CD8-positive, alpha-beta memory T cell (primary cell): ENCODE measurements at places on chromosomes 7 and 10. TPM values are rescaled to one million over a fixed set of nuclear protein-coding genes. Genes with fewer than 3 reads are reported as not detected.

DYDC2 gene
- not detected for total RNA-seq

- no peak overlapping the region for H3K4me3 ChIP-seq
- H3K4me1 ChIP-seq = no peaks in the 10 kb centered on the region
- H3K36me3 ChIP-seq = no peaks in the 10 kb centered on the region
Measured at GRCh38 chr7:50513166-50513871, 51.9 kb downstream of the DDC start.

DNA sequence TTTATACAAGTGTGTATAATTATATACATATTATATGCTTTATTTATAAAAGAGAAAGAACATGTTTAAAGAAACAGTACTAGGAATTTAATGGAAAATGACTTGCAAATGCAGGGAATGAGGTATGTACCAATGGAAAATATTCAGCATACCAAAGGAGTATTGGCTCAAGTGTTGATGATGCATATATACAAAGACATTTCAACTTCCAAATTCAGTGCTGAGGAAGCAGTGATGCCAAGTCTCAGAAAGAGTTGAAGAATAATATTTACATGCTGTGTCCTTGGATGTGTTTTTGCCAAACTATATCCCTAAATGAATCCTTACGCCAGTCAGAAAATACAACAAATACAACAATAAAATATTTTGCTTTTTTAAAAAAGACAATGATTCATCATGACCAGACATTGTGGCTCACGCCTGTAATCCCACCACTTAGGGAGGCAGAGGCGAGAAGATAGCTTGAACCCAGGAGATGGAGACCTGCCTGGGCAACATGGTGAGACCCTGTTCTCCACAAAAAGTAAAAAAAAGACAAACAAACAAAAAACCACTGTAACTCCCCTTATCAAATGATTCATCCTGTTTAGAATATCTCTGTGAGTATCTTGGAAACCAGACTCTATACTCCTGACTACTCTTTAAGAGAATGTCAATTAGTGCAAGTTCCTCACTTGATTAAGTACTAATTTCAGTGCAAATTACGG is 157.2 kb downstream of the CHRM2 start:
- DNase-seq = no peak
- no peaks in the 10 kb centered on the region for H3K27me3 ChIP-seq
- H3K36me3 ChIP-seq = no peaks in the 10 kb centered on the region
- H3K4me3 ChIP-seq = no peak overlapping the region
- no peak overlapping the region for H3K27ac ChIP-seq

- H3K36me3 ChIP-seq = no peaks in the 10 kb centered on the region
- DNase-seq = no peak
- no peak overlapping the region for H3K4me3 ChIP-seq
- H3K27me3 ChIP-seq = no peaks in the 10 kb centered on the region
- peaks cover 10% of the 10 kb centered on the region for H3K4me1 ChIP-seq
- no peak overlapping the region for H3K27ac ChIP-seq
Measured at GRCh38 chr10:94549221-94549620, 3.6 kb downstream of the HELLS start.

VAX1 gene
- not detected for total RNA-seq

DNA sequence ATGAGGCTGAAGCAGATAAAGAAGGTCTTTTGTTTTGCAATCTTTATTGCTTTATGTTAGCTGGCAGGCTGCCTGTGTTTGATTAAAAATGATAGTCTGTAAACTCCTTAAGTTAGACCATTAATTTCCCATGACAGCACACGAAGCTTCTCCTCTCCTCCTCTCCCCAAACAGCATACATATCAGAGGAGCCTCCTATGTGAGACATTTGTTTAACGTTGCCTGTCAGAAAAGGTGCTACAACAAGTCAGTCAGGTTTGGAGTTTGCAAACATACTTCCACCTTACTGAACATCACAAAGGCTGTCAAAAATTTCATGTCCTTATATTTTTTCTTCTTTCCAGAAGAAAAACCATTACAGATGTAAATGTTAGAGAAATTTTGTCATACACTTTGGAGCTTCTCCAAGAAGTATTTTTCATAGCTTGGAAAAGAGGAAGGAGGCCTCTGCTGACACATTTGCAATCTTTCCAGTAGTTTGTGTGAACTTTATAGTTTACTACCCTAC is 393.1 kb downstream of the EXOC4 start:
- no peaks in the 10 kb centered on the region for H3K27me3 ChIP-seq
- H3K36me3 ChIP-seq = no peaks in the 10 kb centered on the region
- no peak overlapping the region for H3K27ac ChIP-seq

GRCh38 chr10:3886191-3886590 is 101.2 kb upstream of the KLF6 start:
- H3K4me1 ChIP-seq = peaks cover 16% of the 10 kb centered on the region
- no peak overlapping the region for H3K4me3 ChIP-seq
- no peaks in the 10 kb centered on the region for H3K27me3 ChIP-seq
- no peaks in the 10 kb centered on the region for H3K36me3 ChIP-seq

ZNF853 gene
- total RNA-seq = 3.5 TPM

GRCh38 chr10:29877793-29878491 is 181.4 kb downstream of the JCAD start:
- H3K4me3 ChIP-seq = no peak overlapping the region
- no peak overlapping the region for H3K27ac ChIP-seq
- no peaks in the 10 kb centered on the region for H3K36me3 ChIP-seq
- H3K27me3 ChIP-seq = no peaks in the 10 kb centered on the region
- no peak for DNase-seq

CYP26A1 gene
- total RNA-seq = not detected

DNA sequence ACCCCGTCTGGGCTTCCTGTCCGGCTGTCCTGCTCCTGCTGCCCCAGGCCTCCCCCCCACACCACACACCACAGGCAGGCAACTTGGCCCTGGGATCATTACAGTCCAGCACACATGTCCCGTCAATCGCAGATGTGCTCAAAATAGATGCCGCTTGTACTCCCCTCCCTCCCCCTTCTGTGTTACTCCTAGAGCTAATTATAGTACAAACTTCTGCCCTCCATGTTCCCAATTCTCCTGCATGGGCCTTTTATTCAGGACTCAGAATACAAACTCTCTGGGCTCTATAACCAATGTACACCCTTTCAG is at the start of gene SYNPO2L:
TSS of gene SYNPO2L (minus strand) at position 40 of the 309 bp plus-strand sequence. CDS start 107 bp downstream, outside the sequence.
- DNase-seq = no peak
- no peaks in the 10 kb centered on the region for H3K27me3 ChIP-seq
- H3K36me3 ChIP-seq = no peaks in the 10 kb centered on the region

- H3K36me3 ChIP-seq = no peaks in the 10 kb centered on the region
- H3K4me1 ChIP-seq = no peaks in the 10 kb centered on the region
Measured at GRCh38 chr10:104641187-104641936, at the start of gene SORCS3. TSS of gene SORCS3 (plus strand) at chr10:104641290.

FLNC gene
- total RNA-seq = not detected

TCAF2 gene
- total RNA-seq = 18.0 TPM

DNA sequence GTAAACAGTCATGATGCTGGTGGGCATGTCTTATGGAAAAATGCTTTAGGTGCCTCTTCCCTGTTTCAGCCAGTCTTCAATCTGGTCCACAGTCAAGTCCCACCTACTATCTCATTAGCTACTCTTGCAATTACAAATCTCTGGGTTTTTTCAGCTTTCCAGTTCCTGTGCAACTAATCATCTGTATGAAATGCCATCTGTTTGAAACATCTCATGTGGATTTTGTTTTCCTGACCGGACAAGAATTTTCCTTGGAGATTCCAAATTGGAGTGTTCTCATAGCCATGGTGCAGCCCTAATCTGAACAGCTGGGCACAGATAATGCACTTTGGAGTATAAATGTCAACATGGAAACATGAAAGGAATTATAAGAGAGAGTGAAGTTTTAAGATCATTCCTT is 41.3 kb upstream of the CALN1 start:
- DNase-seq = no peak
- H3K36me3 ChIP-seq = no peaks in the 10 kb centered on the region
- no peaks in the 10 kb centered on the region for H3K27me3 ChIP-seq
- H3K27ac ChIP-seq = no peak overlapping the region
- H3K4me3 ChIP-seq = no peak overlapping the region
- H3K4me1 ChIP-seq = no peaks in the 10 kb centered on the region

DNA sequence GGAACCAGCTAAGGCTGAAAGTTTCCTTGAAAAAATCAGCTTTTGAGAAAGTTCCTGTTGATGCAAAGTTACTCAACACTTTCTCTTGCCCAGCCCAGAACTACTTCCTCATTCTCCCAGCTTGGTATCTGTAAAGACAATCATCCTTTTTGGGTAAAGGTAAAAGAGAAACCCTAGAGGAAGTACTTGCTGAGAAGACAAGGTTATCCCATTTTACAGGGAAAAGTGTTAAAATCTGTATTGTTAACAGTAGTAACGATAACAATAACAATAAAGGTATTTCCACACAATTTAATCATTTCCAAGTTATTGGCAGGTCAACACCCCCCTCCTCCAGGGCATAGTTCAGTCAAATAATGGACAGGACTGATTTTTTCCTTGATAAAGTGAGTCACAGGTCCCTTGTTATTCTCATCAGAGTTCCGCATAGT is 2.4 kb downstream of the ALOX5 start:
- H3K4me1 ChIP-seq = peaks cover 4% of the 10 kb centered on the region
- H3K36me3 ChIP-seq = no peaks in the 10 kb centered on the region
- H3K4me3 ChIP-seq = no peak overlapping the region
- H3K27ac ChIP-seq = no peak overlapping the region
- peaks cover 7% of the 10 kb centered on the region for H3K27me3 ChIP-seq
- no peak for DNase-seq

- H3K27ac ChIP-seq = no peak overlapping the region
- no peaks in the 10 kb centered on the region for H3K36me3 ChIP-seq
- no peak for DNase-seq
- H3K27me3 ChIP-seq = no peaks in the 10 kb centered on the region
- no peaks in the 10 kb centered on the region for H3K4me1 ChIP-seq
Measured at GRCh38 chr10:59557642-59558041, 152.0 kb downstream of the SLC16A9 start.

H2AZ2 gene
- 244 TPM for total RNA-seq

DHX32 gene
- 11.0 TPM for total RNA-seq

DNAJC12 gene
- 12.9 TPM for total RNA-seq

- H3K4me3 ChIP-seq = no peak overlapping the region
- peak; percentile 25 for DNase-seq
- no peaks in the 10 kb centered on the region for H3K4me1 ChIP-seq
- no peak overlapping the region for H3K27ac ChIP-seq
Measured at GRCh38 chr7:156929789-156930539, 19.5 kb upstream of the NOM1 start.

- peak overlapping the region; percentile 17 for H3K4me3 ChIP-seq
- peaks cover 38% of the 10 kb centered on the region for H3K4me1 ChIP-seq
- peak; percentile 11 for DNase-seq
Measured at GRCh38 chr7:24825931-24826661, 68.8 kb upstream of the GSDME start.

DOCK4 gene
- 1.2 TPM for total RNA-seq

ANKRD61 gene
- total RNA-seq = not detected

GRCh38 chr10:50384238-50384637 is 132.9 kb upstream of the ASAH2 start:
- no peak for DNase-seq
- H3K4me3 ChIP-seq = no peak overlapping the region
- no peaks in the 10 kb centered on the region for H3K36me3 ChIP-seq
- H3K27ac ChIP-seq = no peak overlapping the region

GRCh38 chr10:102639537-102639936 is 4.7 kb upstream of the TRIM8 start:
- DNase-seq = no peak
- H3K4me3 ChIP-seq = no peak overlapping the region
- H3K27me3 ChIP-seq = no peaks in the 10 kb centered on the region
- no peaks in the 10 kb centered on the region for H3K36me3 ChIP-seq
- peaks cover 18% of the 10 kb centered on the region for H3K4me1 ChIP-seq

LEP gene
- not detected for total RNA-seq

UNC5B gene
- total RNA-seq = 0.13 TPM

GRCh38 chr10:6296828-6297251 is 94.1 kb downstream of the PFKFB3 start:
- peaks cover 16% of the 10 kb centered on the region for H3K4me1 ChIP-seq
- DNase-seq = no peak

GRCh38 chr10:122267849-122268737 is 3.0 kb upstream of the BTBD16 start:
- H3K27ac ChIP-seq = no peak overlapping the region
- H3K36me3 ChIP-seq = no peaks in the 10 kb centered on the region
- no peak overlapping the region for H3K4me3 ChIP-seq

DNA sequence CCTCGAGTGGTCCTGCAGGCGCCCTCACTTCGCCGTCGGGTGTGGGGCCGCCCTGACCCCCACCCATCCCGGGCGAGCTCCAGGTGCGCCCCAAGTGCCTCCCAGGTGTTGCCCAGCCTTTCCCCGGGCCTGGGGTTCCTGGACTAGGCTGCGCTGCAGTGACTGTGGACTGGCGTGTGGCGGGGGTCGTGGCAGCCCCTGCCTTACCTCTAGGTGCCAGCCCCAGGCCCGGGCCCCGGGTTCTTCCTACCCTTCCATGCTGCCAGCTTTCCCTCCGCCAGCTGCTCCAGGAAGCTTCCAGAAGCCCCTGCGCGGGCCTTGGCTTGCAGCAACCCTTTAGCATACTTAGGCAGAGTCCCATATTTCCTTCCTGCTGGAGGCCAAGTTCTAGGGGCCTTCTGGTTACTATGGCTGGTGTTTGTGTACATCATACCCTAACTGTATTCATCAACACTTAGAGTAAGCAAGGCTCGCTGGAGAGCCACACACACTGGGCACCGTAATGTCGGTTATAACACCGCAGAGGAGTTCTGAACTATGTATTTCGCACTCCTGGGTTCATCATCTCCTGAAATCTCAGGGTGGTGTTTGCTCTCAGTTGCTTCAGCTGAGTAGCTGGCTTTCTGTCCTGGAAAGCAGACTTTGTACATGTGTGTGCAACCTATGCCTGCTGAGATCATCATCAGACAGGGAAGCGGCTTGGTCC is 471 bp downstream of the MGMT start:
- H3K27ac ChIP-seq = peak overlapping the region; percentile 67
- peak overlapping the region; percentile 66 for H3K4me3 ChIP-seq
- DNase-seq = no peak
- H3K4me1 ChIP-seq = peaks cover 18% of the 10 kb centered on the region
- H3K27me3 ChIP-seq = no peaks in the 10 kb centered on the region

- no peak overlapping the region for H3K27ac ChIP-seq
- no peak for DNase-seq
- peaks cover 10% of the 10 kb centered on the region for H3K4me1 ChIP-seq
- no peaks in the 10 kb centered on the region for H3K36me3 ChIP-seq
- H3K4me3 ChIP-seq = no peak overlapping the region
Measured at GRCh38 chr10:124390471-124391187, 28.1 kb downstream of the OAT start.
